ENCODE measurements at places on chromosomes 5 and 9. TPM values are rescaled to one million over a fixed set of nuclear protein-coding genes. Genes with fewer than 3 reads are reported as not detected.

The TXNDC8 gene
- not detected for total RNA-seq

The DDX4 gene
- total RNA-seq: not detected

The CDH9 gene
- total RNA-seq: not detected

The ZSWIM6 gene
- 13.6 TPM for total RNA-seq

The PCDHA1 gene
- under 0.01 TPM for total RNA-seq

The CDH18 gene
- not detected for total RNA-seq

The TMEFF1 gene
- 2.5 TPM for total RNA-seq

The FOXD4L4 gene
- 0.26 TPM for total RNA-seq

The FOXD1 gene
- total RNA-seq: 0.77 TPM

The DCAF12 gene
- total RNA-seq: 10.8 TPM

The IFNA2 gene
- not detected for total RNA-seq

The NR4A3 gene
- 5.6 TPM for total RNA-seq

The MRPS30 gene
- 65.0 TPM for total RNA-seq

The CYLC2 gene
- total RNA-seq: not detected

The EGR1 gene
- total RNA-seq: 8.8 TPM

The OLFML2A gene
- 33.7 TPM for total RNA-seq
